Progenitor cell of endocrine pancreas (in vitro differentiated cells): ENCODE measurements at places on chromosomes 16 and 17.
A peak's percentile ranks its signal among the peaks of the same experiment; 100 is the strongest.

- no peak for DNase-seq
Measured at GRCh38 chr16:35196313-35196712, 1736.9 kb downstream of the TP53TG3F start.

DNA sequence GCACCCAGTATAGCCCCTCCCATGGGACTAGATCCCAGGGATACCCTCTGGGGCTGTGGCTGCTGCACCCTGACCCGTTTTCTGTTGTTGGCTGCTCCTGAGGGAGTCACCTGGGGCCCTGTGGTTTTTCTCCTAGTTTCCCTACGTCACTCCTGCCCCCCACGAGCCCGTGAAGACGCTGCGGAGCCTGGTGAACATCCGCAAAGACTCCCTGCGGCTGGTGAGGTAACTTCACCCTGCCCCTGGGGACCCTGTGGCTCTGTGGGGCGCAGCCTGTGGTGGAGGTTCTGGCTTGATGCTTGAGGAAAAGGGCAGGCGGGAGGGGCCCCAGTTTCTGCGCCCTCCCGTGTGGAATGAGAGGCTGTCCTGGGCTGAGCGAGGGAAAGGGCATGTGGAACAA lies 27.2 kb downstream of the MGRN1 start:
- no peak for DNase-seq

- DNase-seq: no peak
Measured at GRCh38 chr16:10935226-10935915, 6.9 kb downstream of the DEXI start.

- DNase-seq: no peak
Measured at GRCh38 chr17:66451188-66452149, 149.1 kb downstream of the PRKCA start.

DNA sequence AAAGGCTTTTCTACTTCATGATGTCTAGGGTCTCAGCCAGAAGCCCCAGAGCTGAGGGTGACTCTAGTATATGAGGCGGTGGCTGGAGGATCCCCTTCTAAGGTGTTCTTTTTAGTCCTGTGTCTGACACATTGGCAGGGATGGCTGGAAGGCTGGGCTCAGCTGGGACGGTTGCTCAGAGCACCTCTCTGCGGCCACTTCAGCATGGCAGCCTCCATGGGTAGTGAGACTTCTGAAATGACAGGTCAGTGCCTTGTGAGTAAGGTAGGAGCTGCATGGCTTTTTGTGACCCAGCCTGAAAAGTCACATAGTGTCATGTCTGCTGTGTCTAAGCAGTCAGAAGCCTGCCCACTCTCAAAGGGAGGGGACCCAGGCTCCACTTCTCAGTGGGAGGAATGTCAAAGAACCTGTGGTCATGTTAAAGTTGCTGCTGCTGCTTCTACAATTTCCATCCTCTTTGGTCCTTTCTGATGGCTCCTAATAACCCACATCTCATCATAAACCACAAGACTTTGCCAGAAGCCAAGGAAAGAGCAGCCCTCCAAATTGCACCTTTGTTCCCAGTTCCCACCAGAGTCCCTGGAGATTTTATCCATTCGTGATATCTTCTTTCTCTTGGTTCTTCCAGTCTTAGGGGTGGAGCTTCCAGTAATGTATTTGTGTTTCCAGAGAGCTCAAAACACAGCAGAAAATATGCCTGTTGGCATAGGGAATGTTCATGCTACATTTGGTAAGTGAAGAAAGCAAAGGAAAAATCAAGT lies 15.4 kb upstream of the KCNG4 start:
- no peak for DNase-seq

DNA sequence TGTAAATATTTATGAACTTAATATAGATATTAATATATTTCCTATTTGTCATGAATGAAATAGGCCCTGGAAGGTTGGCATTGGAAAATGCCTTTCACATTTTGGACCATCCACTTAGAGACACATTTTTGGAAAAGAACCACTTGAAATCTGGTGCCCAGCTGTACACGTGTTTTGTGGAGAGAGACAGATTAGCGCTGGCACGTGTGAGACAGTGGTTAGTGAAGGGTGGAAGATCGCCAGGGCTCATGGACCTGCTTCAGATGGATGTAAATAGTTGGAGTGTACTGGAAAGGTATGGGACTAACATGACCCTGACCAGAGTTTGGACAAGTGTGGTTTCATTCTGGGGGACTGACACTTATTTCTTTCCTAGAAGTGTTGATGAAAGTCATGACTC lies 222.9 kb downstream of the PRKCA start:
- no peak for DNase-seq

DNA sequence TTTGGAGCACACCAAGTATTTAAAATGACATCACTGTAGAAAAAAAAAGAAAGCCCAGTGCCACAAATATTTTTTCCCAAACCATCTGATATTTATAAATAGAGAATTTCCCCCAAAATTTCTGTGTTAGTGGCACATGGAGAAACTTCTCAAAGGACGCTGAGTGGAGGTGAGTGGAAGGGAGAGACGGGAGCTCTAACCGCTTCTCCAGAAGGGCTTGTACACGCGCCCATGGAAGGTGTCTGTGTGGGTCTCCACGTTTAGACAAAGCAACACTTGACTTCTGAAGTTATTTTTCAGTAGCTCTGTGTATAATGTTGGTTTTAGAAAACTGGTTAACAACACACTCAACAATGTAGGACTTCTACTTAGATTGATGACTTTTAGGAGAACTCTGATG lies 1.0 kb downstream of the MYOCD start:
- no peak for DNase-seq

GRCh38 chr16:6331770-6332169 lies 1000.9 kb upstream of the RBFOX1 start:
- no peak for DNase-seq

DNA sequence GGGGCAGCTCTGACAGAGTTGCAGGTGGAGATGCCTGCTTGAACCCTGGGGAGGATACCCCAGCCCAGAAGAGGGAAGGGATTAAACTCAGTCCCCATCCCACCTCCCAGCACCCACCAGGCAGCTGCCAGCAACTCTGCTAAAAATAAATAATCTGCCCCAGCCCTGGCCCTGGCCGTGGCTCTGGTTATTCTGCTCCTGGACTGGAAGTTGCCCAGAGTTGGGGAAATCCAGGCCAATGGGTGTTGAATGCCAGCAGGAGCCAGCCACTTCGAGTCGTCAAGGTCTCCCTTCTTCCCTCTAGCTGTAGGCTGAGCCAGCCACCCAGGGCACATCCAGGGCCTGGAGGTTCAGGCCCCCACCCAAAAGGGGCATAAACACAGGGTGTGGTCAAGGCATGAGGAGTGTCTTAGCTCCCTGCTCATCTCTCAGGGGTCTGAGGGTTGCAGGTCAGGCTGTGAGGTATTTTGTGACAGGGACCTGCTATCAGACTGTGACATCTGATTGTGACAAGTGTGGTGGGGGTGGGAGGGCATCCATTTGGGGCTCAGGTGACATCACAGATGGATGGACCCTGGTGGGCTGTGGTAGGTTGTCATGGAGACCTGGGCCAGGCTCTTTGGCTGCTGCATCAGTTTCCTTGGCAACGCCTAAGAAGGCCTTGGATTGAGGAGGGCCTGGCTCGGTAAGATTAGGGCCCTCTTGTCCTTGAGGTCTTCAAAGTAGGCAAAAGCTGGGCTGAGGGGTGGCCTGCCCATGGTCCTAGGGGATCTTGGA lies 1.0 kb upstream of the RRAD start:
- DNase-seq: no peak

DNA sequence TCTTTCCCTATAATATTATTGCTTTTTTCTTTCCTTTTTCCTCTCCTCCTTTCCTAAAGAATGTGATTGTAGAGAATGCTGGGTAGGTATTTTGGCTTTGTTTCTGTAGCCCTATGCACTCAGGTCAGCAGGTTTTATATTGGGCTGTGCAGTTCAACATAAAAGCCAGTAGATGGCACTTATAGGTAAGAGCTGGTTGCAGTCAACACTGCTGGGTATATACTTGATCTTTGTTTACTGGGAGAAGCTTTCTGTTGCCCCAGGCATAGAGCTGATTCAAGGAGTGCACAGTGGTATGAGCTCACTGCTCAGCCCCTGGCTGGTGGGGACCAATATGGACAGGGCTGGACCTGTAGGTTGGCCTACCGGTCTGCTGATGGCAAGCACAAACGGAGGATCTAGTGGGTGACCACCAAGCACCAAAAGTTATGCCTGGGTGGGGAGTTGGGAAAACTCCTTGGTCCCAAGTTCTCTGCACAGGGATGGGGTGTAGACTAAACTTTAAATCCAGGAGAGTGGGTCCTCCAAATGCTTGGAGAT lies 378.9 kb downstream of the PMP22 start:
- no peak for DNase-seq

GRCh38 chr17:7014995-7015958 lies 2.9 kb downstream of the RNASEK start:
- no peak for DNase-seq

GRCh38 chr17:83055911-83056582 lies 23.4 kb upstream of the METRNL start:
- no peak for DNase-seq

- no peak for DNase-seq
Measured at GRCh38 chr17:69878661-69879060, 196.4 kb upstream of the KCNJ16 start.

DNA sequence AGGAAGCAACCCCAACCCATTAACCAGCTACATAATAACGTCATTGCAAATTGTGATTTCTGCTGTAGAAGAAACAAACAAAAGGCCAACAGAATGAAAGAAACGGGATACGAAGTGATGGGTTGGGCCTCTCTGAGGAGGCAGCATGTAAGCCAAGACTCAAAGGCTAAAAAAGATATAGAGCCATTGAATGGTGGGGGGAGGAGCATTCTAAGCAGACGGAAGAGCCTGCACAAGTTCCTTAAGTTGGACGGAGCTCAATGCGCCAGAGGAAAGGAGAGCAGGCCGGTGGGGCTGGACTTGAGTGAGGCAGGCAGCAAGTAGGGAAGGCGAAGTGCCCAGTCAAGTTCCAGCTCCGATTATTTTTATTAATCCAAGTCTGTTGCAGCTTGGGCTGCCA lies 160.3 kb downstream of the SHISA9 start:
- no peak for DNase-seq

DNA sequence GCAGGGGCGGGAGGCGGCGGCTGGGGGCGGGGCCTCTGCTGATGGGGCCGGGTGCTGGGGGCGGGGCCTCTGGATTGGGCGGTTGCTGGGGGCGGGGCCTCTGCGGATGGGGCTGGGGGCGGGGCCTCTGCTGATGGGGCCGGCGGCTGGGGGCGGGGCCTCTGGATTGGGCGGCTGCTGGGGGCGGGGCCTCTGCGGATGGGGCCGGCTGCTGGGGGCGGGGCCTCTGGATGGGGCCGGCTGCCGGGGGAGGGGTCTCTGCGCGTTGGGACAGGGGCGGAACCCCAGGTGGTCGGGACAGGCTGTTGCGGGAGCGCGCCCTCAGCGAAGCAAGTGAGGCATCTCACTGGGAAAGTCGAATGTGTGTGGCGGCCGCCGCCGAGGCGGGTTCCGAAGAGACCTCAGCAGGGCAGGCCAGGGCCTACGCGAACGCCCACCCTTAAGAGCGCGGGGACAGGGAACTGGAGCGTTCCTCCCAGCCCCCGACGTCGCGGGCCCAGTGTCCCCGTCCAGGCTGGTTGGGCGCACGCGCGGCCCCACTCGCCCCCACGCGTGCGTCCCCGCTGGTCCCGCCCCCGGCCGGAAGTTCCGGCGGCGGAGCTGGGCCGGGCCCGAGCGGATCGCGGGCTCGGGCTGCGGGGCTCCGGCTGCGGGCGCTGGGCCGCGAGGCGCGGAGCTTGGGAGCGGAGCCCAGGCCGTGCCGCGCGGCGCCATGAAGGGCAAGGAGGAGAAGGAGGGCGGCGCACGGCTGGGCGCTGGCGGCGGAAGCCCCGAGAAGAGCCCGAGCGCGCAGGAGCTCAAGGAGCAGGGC lies at the start of gene STUB1:
STUB1 (plus strand) TSS at position 597 of the 811 bp plus-strand sequence; CDS start at position 713, 116 bp downstream.
- DNase-seq: peak; percentile 82

DNA sequence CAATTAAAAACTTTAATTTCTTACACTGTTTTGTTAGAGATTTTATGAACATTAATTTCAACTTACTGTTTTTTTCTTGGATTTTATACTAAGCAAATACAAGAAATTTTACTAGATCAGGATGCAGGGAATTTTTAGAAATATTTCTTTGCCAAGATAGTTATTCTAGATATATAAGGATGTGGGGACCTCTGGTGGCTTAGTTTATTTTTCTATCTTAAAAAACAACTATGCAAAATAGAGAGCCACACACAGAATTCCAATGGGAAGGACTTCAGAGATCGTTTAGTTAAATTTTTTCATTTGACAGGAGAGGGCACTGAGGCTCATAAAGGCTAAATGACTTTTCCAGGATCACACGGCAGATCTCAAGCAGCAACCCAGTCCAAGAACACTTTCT lies 23.0 kb upstream of the CAPNS2 start:
- DNase-seq: no peak

- no peak for DNase-seq
Measured at GRCh38 chr16:22732400-22732799, 81.6 kb upstream of the HS3ST2 start.

GRCh38 chr17:15453782-15454181 lies 13.6 kb downstream of the CDRT4 start:
- no peak for DNase-seq

DNA sequence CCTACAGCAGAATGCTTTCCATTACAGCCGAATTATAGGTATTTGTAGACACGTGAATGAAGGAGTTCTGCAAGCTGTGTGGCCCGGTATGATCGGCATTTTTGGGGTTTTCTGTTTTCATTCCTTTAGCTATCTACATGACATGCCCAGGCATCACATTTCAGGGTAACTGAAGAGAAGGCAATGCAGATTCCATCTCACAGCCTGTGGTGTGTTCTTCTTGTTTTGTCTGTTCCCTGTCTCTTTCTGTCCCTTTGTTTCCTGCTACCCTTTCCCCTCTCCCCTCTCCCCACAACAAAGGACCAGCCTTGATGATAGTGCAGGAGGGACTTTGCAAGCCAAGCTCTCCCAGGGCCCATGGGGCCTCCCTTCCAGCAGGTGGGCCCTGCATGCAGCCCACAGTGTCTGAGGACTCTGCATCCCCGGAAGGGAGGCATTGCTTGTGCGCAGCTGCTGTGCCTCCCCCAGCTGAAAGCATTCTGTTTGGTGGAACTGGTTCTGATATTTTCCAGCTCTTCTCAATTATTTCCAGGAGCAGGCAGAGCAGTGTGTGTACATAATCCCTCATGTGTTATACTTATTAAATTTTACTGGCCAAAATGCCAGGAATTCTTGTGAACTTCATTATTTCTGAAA lies 207.4 kb downstream of the RPTOR start:
- DNase-seq: no peak
